ENCODE measurements at places on chromosomes 13 and 19.

DNA sequence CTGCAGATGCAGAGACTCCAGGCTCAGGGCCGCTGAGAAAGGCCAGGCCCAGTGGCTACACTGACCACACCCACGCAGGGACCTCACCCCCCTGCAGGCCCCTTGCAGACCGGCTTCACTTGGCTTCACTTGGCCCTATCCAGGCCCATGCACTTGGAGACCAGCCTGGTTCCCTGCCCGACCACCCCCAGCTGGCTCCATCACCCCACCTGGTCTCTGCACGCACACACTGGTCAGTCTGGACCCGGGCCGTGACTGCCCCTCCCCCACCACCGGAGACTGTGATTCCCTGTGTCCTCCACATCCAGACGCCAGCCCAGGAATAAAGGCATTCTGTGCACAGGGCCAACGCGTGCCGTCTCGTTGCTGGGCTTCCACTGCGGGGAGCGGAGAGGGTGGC is 4.9 kb upstream of the EBI3 start:
- DNase-seq, result no peak

GRCh38 chr19:19434483-19435045 is 29.1 kb downstream of the GATAD2A start:
- no peak for DNase-seq

DNA sequence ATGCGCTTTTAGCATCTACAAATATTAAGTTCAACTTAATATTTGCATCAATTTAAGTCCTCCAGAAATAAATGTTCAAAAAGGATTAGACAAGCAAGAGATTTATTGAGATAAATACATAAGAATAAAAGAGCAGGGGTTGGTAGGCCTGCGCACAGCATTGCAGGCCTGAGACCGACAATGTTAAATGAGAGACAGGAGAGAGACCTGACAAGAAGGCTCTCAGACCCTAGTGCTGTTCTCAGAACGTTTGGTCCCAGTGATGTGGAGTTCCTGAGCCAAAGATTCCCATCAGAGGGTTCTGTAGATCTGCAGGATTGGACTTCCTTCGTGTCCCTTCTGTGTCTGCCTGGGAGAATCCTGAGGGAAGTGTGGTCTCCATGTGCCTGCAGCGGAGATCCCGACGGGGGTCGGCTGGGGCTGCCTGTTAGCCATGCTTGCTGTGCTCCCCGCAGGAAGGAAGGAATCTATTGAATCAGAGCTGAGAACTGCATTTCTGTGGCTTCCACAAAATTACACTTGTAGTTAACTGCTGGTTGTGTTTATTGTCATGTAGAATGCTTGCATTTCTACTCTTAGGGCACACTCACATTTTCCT is 369.9 kb upstream of the SLC10A2 start:
- no peak for DNase-seq

DNA sequence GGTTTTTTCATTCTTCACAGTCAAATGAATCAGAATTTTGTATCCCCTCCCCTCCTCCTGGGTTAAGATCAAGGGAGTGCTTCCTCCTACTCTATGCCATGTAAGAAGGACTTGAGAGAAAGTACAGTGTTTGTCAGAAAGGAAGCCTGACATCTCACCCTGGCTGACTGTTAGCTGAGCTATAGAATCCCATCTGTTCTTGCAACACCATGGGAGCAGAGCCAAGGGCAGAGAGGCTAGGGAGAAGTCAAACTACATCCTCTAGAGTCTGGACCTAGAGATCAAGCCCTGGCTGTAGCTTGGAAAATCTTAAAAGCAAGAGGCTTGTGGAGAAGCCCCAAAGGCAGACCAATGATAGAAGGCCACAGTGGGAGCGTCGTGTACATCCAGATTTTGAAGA is 145.9 kb downstream of the OLFM4 start:
- DNase-seq, result no peak

GRCh38 chr13:19596960-19597361 is 35.6 kb upstream of the TPTE2 start:
- no peak for DNase-seq

GRCh38 chr13:107712145-107712860 is 503.0 kb downstream of the LIG4 start:
- no peak for DNase-seq

DNA sequence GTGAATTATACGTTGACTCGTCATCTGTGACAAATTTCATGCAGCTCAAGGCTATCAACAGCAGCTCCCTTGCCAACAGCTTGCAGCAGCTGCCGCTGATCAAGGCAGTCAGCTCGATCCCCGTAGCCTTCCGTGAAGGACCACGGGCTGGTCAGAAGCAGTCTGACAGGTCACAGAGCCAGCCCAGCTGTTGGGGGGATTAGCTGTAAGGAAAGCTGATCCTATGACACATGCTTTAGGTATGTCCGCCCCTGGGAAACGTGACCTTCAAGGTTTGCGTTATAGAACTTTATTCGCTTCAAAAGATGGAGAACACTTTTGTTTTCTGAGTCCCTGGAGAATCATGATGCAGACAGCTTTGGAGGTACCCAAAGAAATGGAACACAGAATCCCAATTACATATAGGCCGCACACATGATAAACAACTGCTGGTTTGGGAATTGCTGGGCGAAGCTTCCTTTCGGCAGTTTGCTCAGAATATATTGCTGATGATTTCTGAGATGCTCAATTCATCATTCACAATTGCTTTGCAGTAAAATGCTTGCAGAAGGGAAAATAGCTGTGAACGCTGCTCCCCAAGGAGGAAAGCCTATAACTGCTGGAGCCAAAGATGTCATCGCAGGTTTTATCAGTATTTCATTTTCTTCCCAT is 62.6 kb upstream of the USP29 start:
- no peak for DNase-seq

DNA sequence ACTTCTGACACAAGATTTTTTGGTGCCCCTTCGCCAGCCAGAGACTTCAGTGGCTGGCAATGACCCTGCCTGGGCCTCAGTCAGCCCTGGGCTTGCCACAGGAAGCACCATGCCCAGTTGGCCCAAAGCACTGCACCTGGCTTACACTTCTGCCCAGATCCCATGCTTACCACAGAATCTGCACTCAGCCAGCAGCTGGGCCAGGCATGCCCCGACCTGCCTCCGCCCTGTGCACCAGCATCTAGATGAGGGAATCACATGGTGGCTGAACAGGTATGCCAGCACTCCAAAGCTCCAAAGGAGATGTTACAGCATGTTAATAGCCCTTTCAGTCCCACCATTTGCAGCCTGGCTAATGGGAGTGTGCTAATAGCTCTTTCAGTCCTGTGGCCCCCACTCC is 690.9 kb downstream of the SLITRK6 start:
- DNase-seq, result no peak

- DNase-seq, result no peak
These were observed 5.4 kb upstream of the OLFM2 start for GRCh38 chr19:9941671-9942070.

GRCh38 chr19:7191946-7192691 is 102.1 kb downstream of the INSR start:
- no peak for DNase-seq

GRCh38 chr13:22173610-22174009 is 502.7 kb downstream of the FGF9 start:
- DNase-seq, result no peak

DNA sequence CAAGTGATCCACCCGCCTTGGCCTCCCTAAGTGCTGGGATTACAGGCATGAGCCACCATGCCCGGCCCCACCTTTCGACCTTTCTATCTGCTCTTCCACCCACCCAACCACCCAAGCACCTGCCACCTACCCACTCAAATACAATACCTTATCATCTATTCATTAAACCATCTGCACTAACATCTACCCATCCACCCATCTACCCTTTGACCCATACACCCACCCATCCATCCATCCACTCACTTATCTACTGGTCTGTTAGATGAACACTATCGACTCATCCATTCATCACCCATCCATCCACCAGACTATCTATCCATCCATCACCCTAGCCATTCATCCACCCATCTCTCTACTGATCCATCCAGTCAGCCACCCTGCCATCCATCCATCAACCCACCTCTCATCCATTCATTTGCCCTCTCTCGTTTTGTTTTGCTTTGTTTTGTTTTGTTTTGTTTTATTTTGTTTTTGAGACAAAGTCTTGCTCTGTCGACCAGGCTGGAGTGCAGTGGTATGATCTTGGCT is 17.2 kb downstream of the EML2 start:
- DNase-seq, result no peak

GRCh38 chr13:20924758-20925394 is 22.3 kb upstream of the XPO4 start:
- DNase-seq, result no peak

GRCh38 chr19:33187183-33187540 is 7.0 kb upstream of the LRP3 start:
- DNase-seq, result no peak

- DNase-seq, result no peak
These were observed 110.7 kb downstream of the SOX1 start for GRCh38 chr13:112177450-112178288.

Data from RWPE2 (cell line).